ENCODE measurements at places on chromosomes 12 and 14.

DNA sequence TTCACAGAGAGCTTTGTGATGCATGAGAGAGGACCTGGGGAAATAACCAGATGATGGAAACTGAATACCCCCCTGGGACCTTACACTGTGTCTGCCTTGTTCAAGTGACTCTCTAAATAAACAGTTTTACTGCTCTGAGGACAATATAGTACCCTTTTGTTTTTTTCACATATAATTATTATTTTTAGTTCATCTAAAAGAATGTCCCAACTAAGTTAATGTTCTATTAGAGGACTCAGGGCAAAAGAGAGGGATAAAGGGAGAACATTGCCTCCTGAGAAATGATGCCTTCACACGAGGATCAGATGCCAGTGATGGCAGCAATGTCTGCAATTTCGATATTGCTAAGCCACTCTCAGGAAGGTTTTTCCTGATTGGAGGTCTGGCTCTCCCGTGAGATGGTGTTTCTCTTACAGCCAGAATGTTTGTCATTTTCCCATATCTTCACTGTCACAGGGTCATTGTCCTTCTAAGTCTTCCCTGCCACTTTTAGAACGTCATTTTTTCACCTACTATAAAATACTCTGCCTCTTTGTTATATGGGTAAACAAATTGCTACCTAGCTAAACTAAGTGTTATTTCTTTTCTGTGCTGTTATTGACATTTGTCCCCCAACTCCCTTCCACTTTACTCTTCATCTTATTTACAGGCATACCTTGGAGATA, 201.6 kb downstream of the RAD51B start:
- DNase-seq = no peak

DNA sequence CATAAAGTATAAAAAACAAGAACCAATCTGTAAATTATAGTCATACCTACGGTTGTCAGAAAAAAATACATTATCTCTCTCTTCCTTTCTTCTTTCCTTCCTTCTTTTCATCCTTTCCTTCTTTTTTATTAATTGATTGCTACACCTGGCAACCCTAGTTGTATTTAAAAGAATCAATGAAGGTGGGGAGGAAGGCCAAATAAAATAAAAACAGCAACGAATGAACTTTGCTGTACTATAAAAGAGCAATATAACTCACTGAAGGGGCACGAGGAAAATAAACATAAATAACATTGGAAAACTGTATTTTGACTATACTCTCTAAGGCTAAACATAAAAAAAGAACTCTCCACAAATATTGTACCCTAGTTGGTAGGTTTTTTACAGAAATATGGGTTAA, 898.2 kb upstream of the USP15 start:
- DNase-seq = no peak

DNA sequence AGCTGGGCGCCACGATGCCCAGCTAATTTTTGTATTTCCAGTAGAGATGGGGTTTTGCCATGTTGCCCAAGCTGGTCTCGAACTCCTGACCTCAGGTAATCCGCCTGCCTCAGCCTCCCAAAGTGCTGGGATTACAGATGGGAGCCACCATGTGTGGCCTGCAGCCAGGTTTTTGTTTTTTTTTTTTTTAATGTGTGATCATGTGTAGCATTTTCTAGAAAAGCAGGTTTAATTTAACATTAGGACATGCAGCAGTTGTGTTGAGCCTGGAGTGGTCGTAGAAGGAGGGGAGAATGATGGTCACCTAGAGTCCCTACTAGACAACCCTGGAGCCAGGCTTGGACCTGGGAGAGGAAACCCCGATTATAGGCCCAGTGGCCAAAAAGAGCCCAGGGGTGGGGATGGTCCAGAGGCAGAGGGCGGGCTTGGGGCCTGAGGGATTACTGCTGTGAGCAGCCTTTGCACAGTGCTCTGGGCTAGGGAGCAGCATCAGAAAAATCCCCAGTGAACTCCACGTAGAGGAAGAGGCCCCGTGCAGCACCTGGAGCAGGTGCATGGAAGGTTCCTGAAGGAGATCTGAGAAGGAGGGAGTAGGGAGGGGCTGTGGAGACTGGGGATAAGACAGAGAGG, 13.6 kb downstream of the DLK1 start:
- no peak for DNase-seq

DNA sequence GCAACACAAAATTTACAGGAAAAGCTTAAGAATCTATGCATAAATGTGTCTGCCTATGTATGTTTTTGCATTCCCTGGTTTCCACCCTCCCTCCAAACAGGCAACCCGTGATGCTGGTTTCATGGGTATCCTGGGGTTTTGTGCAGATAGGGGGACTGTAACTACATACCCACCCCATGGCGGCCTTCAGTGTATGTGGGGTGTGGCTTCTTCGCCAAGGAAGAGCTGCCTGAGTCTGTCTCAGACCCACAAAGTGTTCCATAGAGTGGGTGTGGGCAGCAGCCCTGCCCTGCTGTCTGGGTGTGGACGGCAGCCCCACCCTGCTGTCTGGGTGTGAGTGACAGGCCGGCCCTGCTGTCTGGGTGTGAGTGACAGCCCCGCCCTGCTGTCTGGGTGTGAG, 174.8 kb downstream of the ADGRD1 start:
- DNase-seq = no peak

DNA sequence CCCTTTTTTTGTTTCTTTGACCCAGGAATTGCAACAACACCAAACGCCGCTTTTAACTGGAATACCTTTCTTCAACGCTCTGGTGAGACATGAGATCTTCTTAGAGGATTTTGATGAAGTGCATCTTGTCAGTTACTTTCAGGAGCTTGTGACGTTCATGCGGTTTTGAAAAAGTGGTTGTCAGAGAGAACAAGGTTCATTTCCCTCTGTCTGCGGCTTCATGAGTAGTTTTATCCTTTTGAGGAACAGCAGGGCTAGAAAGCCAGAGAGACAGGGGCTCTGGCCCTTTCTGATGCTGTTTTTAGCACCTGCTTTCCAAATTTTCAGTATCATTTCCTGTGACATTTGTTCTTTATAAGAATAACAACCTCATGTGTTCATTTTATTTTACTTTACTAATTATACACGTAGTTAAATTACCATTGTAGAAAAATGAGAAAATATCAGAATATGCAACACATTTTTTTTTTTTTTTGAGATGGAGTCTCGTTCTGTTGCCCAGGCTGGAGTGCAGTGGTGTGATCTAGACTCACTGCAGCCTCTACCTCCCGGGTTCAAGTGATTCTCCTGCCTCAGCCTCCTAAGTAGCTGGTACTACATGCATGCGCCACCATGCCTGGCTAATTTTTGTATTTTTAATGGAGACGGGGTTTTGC, 61.8 kb downstream of the GLT1D1 start:
- peak; percentile 75 for DNase-seq

- peak; percentile 42 for DNase-seq
Measured at GRCh38 chr14:23054000-23054811, 3.1 kb downstream of the CDH24 start.

GRCh38 chr12:130463275-130463658, 125.6 kb downstream of the PIWIL1 start:
- no peak for DNase-seq

- DNase-seq = no peak
Measured at GRCh38 chr14:52413729-52414408, 99.8 kb downstream of the PTGER2 start.

GRCh38 chr14:70776197-70776596, 33.1 kb downstream of the MAP3K9 start:
- DNase-seq = no peak

- no peak for DNase-seq
Measured at GRCh38 chr14:76777721-76778120, 16.5 kb downstream of the VASH1 start.

GRCh38 chr12:61254225-61254624, 1006.0 kb upstream of the USP15 start:
- DNase-seq = no peak

DNA sequence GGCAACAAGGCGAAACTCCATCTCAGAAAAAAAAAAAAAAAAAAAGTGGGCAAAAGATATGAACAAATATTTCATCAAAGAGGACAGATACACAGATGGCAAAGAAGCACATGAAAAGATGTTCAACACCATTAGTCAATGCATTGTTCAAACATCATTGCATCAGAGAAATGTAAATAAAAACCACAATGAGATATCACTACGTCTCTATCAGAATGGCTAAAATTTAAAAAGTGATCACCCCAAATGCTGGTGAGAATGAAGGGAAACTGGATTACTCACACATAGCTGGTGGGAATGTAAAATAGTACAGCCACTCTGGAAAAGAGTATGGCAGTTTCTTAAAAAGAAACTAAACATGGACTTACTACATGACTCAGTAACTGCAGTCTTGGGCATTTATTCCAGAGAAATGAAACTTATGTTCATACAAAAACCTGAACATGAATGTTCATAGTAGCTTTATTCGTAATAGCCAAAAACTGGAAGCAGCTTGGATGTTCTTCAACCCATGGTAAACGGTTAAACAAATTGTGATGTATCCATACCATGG, 3.6 kb downstream of the L2HGDH start:
- no peak for DNase-seq

DNA sequence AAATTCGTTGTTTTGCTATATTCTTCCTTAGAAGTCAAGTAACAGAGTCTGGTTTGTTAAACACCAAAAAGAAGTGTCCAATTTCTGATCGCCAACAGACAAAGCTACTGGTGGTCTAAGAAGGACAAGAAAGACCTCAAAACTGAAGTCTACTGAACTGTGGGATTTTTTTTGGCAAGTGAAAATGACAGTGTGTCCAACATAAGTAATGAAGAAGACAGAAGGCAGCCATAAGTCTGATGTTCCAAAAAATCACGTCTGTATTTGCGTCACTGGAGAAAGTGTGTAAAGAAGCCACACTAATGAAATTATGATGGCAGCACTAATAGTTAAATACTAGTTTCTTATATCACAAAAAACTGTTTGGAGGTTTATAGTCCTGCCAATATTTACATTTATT, 32.6 kb downstream of the WASHC3 start:
- no peak for DNase-seq

- DNase-seq = no peak
Measured at GRCh38 chr12:48002773-48003218, 1.5 kb downstream of the COL2A1 start.

GRCh38 chr12:116837097-116837496, 44.1 kb downstream of the HRK start:
- no peak for DNase-seq

DNA sequence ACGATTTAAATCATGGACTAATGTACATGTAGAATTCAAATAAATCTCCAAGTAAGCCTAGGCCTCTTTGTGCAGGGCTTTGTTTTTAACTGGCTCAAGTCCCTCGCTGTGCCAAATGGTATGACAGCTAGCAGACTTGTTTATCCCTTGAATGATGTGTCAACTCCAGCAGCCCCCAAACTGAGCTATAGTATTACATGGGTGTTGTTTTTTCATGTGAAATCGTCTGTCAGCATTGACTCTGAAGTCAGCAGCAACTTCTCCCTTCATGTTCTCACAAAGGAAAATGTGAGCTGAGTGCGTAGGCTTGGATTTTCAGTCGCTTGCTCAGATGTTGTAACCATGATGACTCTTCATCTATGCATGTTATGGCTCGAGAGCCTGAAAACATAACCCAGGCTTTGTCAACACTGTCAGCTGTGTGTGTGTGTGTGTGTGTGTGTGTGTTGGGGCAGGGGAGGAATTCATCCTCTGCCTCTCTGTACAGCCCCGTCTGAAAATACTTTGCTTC, 73.3 kb downstream of the PTHLH start:
- DNase-seq = no peak

DNA sequence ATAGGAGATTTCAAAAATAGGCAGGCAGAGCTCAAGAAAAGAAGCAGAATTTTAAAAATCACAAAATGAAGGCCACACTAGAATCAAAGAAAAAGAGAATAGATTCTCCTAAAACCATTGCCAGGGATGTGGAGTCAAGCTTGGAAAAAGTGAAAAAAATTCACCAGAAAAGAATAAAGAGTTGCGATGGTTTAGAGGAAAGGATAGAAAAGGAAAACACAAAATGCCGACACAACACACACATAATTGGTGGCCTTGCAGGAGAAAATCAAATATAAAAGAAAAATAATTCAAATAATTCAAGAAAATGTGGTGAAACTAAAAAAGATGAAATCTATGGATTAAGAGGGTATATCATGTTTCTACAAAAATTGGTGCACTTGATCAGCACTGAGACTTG, 181.6 kb upstream of the C14orf180 start:
- DNase-seq = no peak

- DNase-seq = no peak
Measured at GRCh38 chr14:70317091-70317968, 42.2 kb downstream of the COX16 start.
